ENCODE measurements at places on chromosomes 3 and 15. TPM values are rescaled to one million over a fixed set of nuclear protein-coding genes. Genes with fewer than 3 reads are reported as not detected.

DNA sequence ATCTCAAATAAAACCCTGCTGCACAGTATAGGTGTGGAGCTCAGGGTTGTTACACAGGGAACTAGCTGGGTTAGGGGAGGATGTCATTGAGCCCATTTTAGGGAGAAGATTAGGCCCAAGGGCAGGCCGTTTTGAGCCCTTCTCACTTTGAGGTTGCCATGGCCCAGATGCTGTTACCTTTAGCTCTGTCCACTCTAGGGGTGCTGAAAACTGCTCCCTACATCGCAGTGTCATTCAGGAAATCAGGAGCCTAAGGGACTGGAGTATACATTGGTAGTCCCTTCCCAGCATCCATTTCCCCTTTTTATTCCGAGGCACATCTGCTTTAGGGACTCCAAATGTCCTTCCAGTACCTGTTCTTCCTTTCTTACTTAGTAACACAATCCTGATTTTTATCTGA is 79.0 kb upstream of the SELENOK start:
- H3K4me1 ChIP-seq, result no peaks in the 10 kb centered on the region
- H3K27ac ChIP-seq, result no peak overlapping the region
- H3K27me3 ChIP-seq, result no peaks in the 10 kb centered on the region
- no peak overlapping the region for H3K4me3 ChIP-seq

Gene C3orf70
- 0.18 TPM for total RNA-seq

Gene FGF12
- total RNA-seq, result 2.5 TPM

GRCh38 chr3:116426036-116426435 is 19.3 kb downstream of the LSAMP start:
- H3K4me3 ChIP-seq, result no peak overlapping the region
- no peaks in the 10 kb centered on the region for H3K36me3 ChIP-seq
- H3K27ac ChIP-seq, result no peak overlapping the region
- H3K4me1 ChIP-seq, result no peaks in the 10 kb centered on the region

GRCh38 chr15:45114751-45115085 is 592 bp downstream of the DUOXA2 start:
- no peaks in the 10 kb centered on the region for H3K36me3 ChIP-seq
- no peak overlapping the region for H3K4me3 ChIP-seq
- no peak overlapping the region for H3K27ac ChIP-seq
- H3K27me3 ChIP-seq, result peaks cover 71% of the 10 kb centered on the region
- no peak for DNase-seq

- no peak overlapping the region for H3K27ac ChIP-seq
- H3K4me1 ChIP-seq, result no peaks in the 10 kb centered on the region
- no peak overlapping the region for H3K4me3 ChIP-seq
- H3K36me3 ChIP-seq, result no peaks in the 10 kb centered on the region
- no peak for DNase-seq
Observed at GRCh38 chr3:86228101-86228500, 762.8 kb downstream of the VGLL3 start.

DNA sequence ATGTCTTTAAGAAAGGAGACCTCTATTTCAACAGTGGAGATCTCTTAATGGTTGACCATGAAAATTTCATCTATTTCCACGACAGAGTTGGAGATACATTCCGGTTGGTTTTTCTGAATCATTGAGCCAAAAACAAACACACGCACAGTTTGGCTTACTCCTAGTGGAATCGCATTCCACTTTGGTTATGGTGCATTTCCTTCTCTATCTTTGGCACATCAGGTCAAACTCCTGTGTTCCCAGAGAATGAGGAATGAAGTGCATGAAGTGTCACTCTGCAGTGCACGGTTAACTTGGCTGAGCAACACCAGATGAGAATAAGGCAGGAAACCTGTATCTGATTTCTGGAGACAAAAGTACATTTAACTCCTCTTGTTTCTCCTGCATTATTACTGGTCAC is 38.5 kb downstream of the HDC start:
- H3K4me1 ChIP-seq, result no peaks in the 10 kb centered on the region
- H3K27me3 ChIP-seq, result peaks cover 2% of the 10 kb centered on the region
- H3K27ac ChIP-seq, result no peak overlapping the region
- no peak overlapping the region for H3K4me3 ChIP-seq
- DNase-seq, result no peak

DNA sequence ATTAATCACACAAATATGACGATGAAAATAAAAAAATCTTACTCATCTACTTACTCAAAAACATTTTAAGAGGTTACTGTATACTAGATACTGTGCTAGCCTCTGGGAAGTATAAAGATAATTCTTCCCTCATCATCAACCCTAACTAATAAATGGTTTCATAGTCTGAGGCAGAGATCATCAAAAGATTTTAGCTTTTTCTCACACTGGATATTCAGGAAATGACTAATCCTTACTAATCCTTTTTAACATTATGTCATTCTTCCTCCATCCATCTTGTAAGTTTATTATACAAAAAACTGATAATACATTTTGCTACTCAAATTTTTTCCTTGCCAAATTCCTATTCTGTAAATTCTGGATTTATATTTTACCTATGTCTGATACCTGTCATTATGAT is 29.7 kb downstream of the ACAD11 start:
- no peaks in the 10 kb centered on the region for H3K36me3 ChIP-seq
- H3K4me3 ChIP-seq, result no peak overlapping the region
- H3K27ac ChIP-seq, result peak overlapping the region; percentile 91
- peaks cover 13% of the 10 kb centered on the region for H3K4me1 ChIP-seq
- DNase-seq, result peak; percentile 76

GRCh38 chr3:128603811-128604775 is 46.5 kb downstream of the RPN1 start:
- DNase-seq, result no peak
- H3K4me3 ChIP-seq, result no peak overlapping the region
- H3K27ac ChIP-seq, result no peak overlapping the region
- no peaks in the 10 kb centered on the region for H3K27me3 ChIP-seq

- H3K4me1 ChIP-seq, result peaks cover 2% of the 10 kb centered on the region
- no peak overlapping the region for H3K4me3 ChIP-seq
- H3K27me3 ChIP-seq, result no peaks in the 10 kb centered on the region
- DNase-seq, result peak; percentile 43
Observed at GRCh38 chr15:52558196-52558595, 10.6 kb downstream of the ARPP19 start.

- H3K4me3 ChIP-seq, result no peak overlapping the region
- H3K4me1 ChIP-seq, result no peaks in the 10 kb centered on the region
- peaks cover 11% of the 10 kb centered on the region for H3K27me3 ChIP-seq
- DNase-seq, result no peak
- no peaks in the 10 kb centered on the region for H3K36me3 ChIP-seq
Observed at GRCh38 chr15:56272454-56272853, 28.8 kb upstream of the RFX7 start.

DNA sequence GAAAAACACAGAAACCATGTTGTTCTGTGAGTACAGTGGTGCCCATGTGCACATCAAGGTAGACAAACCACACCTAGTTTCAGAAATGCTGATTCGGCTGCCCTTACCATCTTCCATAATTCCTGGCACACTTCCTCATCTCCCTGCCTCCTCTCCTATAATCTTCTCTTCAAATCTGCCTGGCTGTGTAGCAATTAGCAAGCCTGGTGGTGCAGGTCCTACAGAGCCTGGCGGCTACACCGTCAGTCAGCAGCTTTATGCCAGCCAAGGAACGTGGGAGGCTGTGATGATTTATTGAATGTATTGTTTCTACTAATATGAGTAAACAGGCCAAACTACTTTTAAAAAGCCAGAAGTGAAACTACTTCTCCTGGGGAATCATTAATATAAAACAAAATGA is 106.8 kb downstream of the SEMA6D start:
- H3K36me3 ChIP-seq, result no peaks in the 10 kb centered on the region
- no peak overlapping the region for H3K4me3 ChIP-seq
- H3K27me3 ChIP-seq, result peaks cover 2% of the 10 kb centered on the region
- no peak for DNase-seq
- no peak overlapping the region for H3K27ac ChIP-seq
- H3K4me1 ChIP-seq, result no peaks in the 10 kb centered on the region

- H3K36me3 ChIP-seq, result no peaks in the 10 kb centered on the region
- no peaks in the 10 kb centered on the region for H3K27me3 ChIP-seq
- H3K27ac ChIP-seq, result peak overlapping the region; percentile 50
- peak; percentile 89 for DNase-seq
Observed at GRCh38 chr15:63553388-63553791, 43.8 kb upstream of the FBXL22 start.

DNA sequence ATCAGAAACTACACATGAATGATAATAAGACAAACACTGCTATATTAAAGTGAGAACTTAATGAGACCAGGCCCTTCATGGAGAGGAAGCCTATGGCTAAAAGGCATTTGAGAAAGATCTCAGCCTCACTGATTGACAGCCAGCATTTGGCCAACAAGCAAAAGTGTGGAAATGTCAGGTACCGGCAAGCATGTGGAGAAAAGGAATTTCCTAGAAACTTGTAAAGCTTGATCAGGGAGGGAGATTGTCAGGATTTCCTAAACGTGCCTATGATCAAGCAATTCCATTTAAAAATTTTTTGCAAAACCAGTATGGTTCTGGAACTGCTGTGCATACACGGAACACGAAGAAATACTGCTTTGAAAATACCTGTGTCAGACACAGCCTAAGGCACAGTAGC is 220.3 kb upstream of the ATP10A start:
- no peaks in the 10 kb centered on the region for H3K36me3 ChIP-seq
- no peak for DNase-seq
- no peak overlapping the region for H3K27ac ChIP-seq
- no peak overlapping the region for H3K4me3 ChIP-seq
- peaks cover 2% of the 10 kb centered on the region for H3K4me1 ChIP-seq
- no peaks in the 10 kb centered on the region for H3K27me3 ChIP-seq

Data from endothelial cell of umbilical vein (primary cell).